ENCODE measurements at places on chromosomes 4 and X.

DNA sequence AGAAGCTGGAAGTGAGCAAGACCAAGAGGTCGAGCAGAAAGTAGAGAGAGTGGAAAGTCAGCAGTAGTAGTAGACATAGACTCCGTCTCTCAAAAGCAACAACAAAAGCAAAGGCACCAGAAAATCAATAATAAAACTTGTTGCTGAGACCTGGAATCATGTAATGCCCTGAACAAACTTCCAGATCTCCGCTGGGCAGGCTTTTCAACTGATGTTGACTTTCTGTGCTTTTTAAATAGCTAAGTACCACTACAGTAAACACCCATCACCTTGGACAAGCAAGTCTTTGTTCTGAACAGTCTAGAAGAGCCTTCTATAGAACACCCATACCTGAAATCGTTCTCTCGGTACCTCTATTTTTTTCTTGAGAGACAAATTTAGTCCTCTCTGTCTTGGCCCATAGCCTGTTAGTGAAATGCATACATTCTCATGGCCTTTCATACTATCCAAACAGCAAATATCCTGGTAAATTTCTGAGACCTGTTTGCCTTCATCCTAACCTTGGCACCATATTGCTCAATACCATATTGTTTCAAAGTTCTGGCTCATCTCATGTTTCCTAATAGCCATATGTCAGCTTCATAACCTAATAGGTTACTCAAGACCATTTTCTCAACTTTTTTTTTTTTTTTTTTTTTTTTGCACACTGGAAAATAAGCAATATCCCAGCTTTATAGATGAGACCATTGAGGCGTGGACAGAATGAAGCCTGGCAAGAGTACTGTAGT, 200.6 kb upstream of the RBPJ start:
- DNase-seq, result no peak

GRCh38 chr4:70589785-70590184, 2.3 kb upstream of the AMBN start:
- DNase-seq, result no peak

DNA sequence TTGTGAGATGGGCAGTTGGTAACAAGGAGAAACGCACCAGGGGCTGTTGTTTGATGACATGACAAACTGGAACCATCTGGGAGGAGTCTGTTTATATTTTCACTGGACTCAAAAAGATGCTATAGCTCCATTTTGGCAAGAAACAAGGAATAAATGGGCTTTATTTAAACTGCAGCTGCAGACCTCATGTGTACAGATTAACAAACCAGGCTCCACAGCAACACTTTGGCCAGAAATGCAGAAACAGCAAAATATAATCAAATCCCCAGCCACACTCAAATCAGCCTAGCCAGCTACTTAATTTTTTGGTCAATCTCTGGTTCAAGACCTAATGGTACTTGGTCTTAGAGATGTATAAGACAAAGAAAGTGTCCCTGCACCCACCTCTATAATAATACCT, 52.7 kb downstream of the ASB9 start:
- DNase-seq, result no peak

DNA sequence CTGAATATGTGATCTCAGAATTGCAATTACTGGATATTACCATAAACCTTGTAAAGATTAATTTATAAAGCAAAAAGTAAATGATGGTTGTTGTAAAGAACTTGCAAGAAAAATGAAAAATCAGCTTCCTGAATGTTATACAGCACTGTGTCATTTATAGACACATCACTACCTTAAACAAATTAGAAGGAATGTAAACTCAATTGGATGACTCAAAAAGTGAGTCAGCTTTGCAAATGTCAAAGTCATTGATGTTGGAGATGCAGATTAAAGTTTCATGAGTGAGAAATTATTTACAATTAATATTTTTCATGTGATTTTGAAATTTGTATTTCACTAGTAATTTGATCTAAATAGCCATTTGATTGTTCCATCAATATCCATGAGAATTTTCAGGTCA, 193.2 kb downstream of the RAPGEF2 start:
- no peak for DNase-seq

- no peak for DNase-seq
Measured at GRCh38 chr4:3287271-3287971, 5.4 kb upstream of the RGS12 start.

GRCh38 chr4:15197005-15197404, 194.7 kb downstream of the CPEB2 start:
- no peak for DNase-seq

DNA sequence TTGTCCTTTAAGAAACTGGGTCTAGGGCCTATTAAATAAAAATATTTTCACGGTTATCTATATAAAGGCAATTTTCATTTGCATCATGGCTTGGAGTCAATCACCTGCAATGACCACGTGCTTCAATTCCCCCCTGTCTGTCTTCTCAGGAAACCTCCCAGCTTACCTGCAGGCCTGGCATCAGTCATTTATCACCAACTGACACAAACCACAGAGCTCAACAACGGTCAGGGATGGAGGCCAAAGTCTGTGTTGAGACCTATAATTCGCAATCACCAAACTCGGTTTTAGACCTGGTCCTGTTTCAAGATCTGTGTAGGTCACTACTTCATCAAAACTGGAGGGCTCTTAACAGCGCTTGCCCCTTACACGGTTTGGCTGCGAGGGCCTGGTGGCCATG, 1.9 kb downstream of the SLC9A7 start:
- DNase-seq, result no peak

GRCh38 chrX:39862963-39863362, 234.8 kb downstream of the BCOR start:
- no peak for DNase-seq

DNA sequence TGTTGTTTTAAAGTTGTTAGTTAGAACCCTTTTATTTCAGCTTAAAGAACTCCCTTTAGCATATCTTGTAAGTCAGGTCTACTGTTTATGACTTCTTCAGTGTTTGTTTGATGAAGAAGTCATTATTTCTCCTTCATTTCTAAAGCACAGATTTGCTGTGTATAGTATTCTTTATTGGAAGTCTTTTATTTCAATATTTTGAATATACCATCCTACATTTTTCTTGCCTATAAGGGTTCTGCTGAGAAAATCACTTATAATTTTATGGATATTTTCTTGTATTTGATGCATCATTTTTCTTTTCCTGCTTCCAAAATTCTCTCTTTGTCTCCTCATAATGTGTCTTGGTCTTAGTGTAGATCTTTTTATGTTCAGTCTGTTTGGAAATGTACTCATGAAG, 134.5 kb downstream of the CPXCR1 start:
- no peak for DNase-seq

- no peak for DNase-seq
Measured at GRCh38 chr4:121093261-121093660, 20.9 kb upstream of the NDNF start.

All from activated CD4-positive, alpha-beta T cell treated with anti-CD3 and anti-CD28 coated beads, Interleukin-2, amount 50 U/mL, for 4 hours (primary cell).